Thoracic aorta endothelial cell (primary cell): ENCODE measurements at places on chromosomes 2 and 18. TPM values are rescaled to one million over a fixed set of nuclear protein-coding genes. Genes with fewer than 3 reads are reported as not detected.

LYG1 gene
- total RNA-seq, result 0.27 and 0.57 TPM in 2 replicates

COL5A2 gene
- total RNA-seq, result 81.4 and 156 TPM in 2 replicates

PSD4 gene
- total RNA-seq, result 0.14 and 0.27 TPM in 2 replicates

ALPG gene
- not detected in 2 replicates for total RNA-seq

LYPD6 gene
- 2.9 and 5.4 TPM in 2 replicates for total RNA-seq

SDC1 gene
- 1.6 and 2.4 TPM in 2 replicates for total RNA-seq

SERPINB13 gene
- total RNA-seq, result 0.13 TPM in 1 of 2 replicates, not detected in the other

FOSL2 gene
- total RNA-seq, result 45.6 and 51.8 TPM in 2 replicates

SLC20A1 gene
- total RNA-seq, result 131 and 151 TPM in 2 replicates

KLHL41 gene
- 0.29 and 0.40 TPM in 2 replicates for total RNA-seq

LRRFIP1 gene
- total RNA-seq, result 209 and 245 TPM in 2 replicates

LCT gene
- total RNA-seq, result under 0.01 TPM in 2 replicates

ACVR1C gene
- total RNA-seq, result under 0.01 and 0.13 TPM in 2 replicates

STPG4 gene
- 0.13 and 0.65 TPM in 2 replicates for total RNA-seq

RAB6C gene
- not detected in 2 replicates for total RNA-seq

TCF23 gene
- not detected in 2 replicates for total RNA-seq

ASB1 gene
- 11.1 and 12.4 TPM in 2 replicates for total RNA-seq

ERFE gene
- total RNA-seq, result 0.79 and 1.2 TPM in 2 replicates

FEV gene
- not detected in 2 replicates for total RNA-seq

FMNL2 gene
- total RNA-seq, result 53.6 and 66.6 TPM in 2 replicates

GAL3ST2 gene
- not detected in 2 replicates for total RNA-seq

HAAO gene
- 0.29 TPM in 1 of 2 replicates, not detected in the other for total RNA-seq

SCN2A gene
- total RNA-seq, result under 0.01 TPM in 2 replicates

RAB31 gene
- 35.8 and 37.9 TPM in 2 replicates for total RNA-seq

HOXD10 gene
- not detected in 2 replicates for total RNA-seq

EMILIN1 gene
- total RNA-seq, result 7.6 and 9.8 TPM in 2 replicates

ERBB4 gene
- 0.13 and 0.14 TPM in 2 replicates for total RNA-seq

KIF1A gene
- total RNA-seq, result not detected in 2 replicates
